ENCODE measurements at places on chromosomes 2 and 18.

- no peak for DNase-seq
Observed at GRCh38 chr18:56711708-56712445, 60.7 kb downstream of the WDR7 start.

DNA sequence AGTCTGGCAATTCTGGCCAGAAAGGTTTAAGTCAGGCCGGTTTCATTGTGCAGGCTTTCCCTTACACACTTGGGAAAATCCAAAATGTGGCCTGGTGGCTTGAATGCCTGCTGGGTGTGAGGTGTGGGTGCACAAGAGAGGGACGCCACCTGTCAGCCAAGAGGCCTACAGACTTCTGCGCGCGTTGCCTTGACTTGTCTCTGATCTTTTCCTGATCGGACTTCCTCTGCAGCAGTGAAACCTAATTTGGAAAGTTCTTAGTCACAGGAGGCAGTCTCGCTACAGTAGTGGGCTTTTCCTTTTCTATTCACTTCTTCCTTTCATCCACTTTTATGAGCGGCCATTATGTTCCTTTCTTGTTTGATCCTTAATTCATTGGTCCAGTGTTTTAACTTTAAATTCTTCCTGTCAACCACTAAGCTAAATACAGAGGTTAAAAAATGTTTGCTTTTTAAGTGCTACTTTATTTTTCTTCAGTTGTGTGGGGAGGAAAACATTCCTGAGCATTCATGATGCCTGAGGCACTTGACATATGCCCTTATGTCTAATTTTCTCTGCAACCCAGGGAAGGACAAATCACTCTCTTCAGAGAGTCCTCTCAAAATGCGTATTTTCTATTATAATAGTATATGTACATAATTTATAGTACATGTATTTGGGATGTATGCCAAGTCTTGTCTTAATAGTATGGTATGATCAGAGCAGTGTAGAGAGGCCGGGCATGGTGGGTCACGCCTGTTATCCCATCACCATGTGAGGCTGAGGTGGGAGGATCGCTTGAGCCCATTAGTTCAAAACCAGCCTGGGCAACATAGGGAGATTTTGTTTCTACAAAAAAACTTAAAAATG lies 128.9 kb downstream of the WDSUB1 start:
- DNase-seq: no peak

- no peak for DNase-seq
Observed at GRCh38 chr2:182404975-182405561, 21.8 kb downstream of the PDE1A start.

GRCh38 chr18:47075098-47075883 lies 39.9 kb upstream of the ELOA2 start:
- no peak for DNase-seq

DNA sequence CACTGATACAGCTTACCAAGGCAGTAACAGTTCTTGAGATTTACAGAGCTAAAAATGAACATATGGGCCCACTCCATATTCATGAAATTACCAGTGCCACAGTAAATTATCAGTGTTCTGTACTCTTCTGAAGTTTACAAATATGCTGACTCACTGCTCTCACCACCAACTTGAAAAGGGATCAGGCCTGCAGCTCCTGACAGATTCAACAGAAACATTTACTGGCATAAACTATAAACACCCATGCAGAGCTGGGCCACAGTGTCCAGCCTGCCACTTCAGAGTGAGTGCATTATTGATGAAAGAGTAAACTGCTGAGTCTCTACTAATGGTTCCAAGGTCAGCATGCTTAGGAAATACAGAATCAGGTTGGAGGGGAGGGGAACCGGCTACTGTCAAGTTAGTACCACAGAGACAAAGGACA lies 83.1 kb downstream of the FARSB start:
- DNase-seq: no peak

DNA sequence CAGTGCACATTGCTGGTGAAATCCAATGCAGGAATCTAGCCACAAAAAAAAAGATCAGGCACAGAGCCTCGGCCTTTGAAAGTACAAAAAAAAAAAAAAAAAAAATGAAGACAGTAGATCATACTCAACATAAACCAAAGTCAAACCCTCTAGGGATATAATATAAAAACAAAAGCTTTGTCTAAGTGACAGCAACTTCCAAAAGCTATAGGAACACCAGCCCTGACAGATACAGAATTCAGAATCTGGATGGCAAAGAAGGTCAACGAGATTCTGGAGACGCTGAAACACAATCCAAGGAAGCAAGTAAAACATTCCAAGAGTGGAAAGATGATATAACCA lies 54.0 kb upstream of the SCN1A start:
- no peak for DNase-seq

DNA sequence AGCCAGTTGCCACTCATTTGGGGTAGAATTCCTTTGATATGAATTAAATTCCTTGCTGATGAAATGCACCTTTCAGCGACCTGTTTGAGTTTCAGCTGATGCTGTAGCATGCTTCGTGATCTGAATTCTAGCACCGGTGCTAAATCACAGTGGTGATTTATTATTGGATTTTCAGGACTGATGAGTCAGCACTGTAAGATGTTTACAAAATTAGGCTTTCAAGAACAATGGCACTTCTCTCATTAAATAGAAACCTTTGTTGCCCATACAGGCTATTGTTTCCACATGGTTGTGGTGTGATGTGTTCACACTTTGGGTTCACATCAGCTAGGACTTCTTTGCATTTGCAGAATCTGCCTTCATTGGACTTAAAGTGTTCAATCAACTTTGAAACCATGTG lies 687.7 kb downstream of the ARHGAP15 start:
- DNase-seq: no peak

Data from posterior vena cava (tissue), 2 donors.